ENCODE measurements at places on chromosomes 1 and 21. TPM values are rescaled to one million over a fixed set of nuclear protein-coding genes. Genes with fewer than 3 reads are reported as not detected.

- no peak for DNase-seq
- no peak overlapping the region for H3K27ac ChIP-seq
- H3K4me3 ChIP-seq = peak overlapping the region; percentile 47
- no peaks in the 10 kb centered on the region for H3K36me3 ChIP-seq
- H3K27me3 ChIP-seq = peaks cover 57% of the 10 kb centered on the region
Measured at GRCh38 chr1:26225033-26225831, 8.8 kb upstream of the CEP85 start.

GRCh38 chr1:57195436-57195941 lies 228.4 kb downstream of the DAB1 start:
- no peaks in the 10 kb centered on the region for H3K27me3 ChIP-seq
- no peaks in the 10 kb centered on the region for H3K4me1 ChIP-seq
- no peak overlapping the region for H3K4me3 ChIP-seq
- DNase-seq = no peak
- H3K27ac ChIP-seq = no peak overlapping the region

DNA sequence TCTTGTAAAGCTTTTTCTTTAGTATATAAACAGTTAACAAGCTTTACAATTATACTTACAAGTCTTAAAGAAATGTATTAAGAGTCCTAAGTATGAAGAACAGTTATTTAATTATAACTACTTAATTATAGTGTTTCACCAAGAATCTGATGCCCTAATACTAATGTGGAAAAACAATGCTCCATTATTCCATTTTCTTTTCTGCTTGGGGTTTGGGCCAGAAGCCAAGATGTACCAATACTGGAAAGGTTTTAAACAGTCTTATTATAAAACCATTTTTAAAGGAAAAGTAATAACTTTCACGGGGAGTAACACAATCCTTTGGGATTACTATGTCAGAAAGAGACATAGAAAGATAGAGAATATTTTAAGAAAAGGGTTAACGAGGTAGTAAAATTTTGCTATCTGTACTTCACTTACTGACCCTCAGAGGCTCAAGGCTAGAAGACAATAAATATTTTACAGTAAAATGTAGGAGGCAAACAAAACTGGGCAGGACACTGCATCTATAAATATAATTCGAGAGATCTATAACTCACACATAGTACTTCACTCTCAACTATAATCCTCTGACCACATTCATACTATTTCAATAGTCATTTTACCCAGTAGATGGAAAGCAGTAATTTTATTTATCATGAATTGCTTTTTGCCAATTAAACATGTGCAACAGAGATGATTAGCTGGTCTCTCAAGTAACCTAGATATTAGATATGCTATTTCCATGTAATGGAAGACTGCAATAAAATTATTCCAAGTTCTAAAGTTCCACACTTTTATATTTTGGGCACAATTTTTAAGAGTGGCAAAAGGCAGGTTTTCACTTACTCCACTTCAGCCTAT lies 63.9 kb downstream of the LTN1 start:
- H3K27ac ChIP-seq = no peak overlapping the region
- H3K4me1 ChIP-seq = peaks cover 16% of the 10 kb centered on the region
- H3K4me3 ChIP-seq = no peak overlapping the region
- no peaks in the 10 kb centered on the region for H3K27me3 ChIP-seq

AMIGO1 gene
- 10.0 TPM for total RNA-seq

COL8A2 gene
- total RNA-seq = 26.6 TPM

DNA sequence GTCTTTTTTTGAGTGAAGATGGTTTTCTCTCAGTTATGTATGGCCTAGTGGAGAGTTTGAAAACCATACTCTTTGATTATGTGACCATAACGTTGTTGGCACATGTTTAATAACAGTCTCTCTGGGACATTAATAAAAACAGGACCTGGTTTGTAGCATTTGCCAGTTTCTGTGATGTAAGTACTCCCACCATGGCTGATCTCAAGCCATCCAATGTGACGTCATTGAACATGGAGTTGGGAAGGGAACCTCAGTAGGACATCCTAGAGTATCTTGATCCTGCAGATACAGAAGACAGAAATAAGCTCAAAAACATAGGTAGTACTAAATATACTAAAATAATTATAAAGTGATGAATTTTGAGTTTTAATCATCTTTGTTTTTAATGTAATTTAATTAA lies 107.0 kb downstream of the ACTL8 start:
- DNase-seq = no peak
- H3K4me1 ChIP-seq = no peaks in the 10 kb centered on the region
- H3K4me3 ChIP-seq = no peak overlapping the region
- H3K27ac ChIP-seq = no peak overlapping the region
- no peaks in the 10 kb centered on the region for H3K27me3 ChIP-seq
- no peaks in the 10 kb centered on the region for H3K36me3 ChIP-seq

Measured in esophagus muscularis mucosa (tissue), 4 donors.